Stomach (tissue), 19 donors: ENCODE measurements at places on chromosomes 7 and 10. TPM values are rescaled to one million over a fixed set of nuclear protein-coding genes. Genes with fewer than 3 reads are reported as not detected.

GRCh38 chr7:8290645-8291308 is 28.8 kb upstream of the ICA1 start:
- no peaks in the 10 kb centered on the region for H3K36me3 ChIP-seq
- no peak overlapping the region for H3K27ac ChIP-seq
- DNase-seq = peak; percentile 34

- no peak overlapping the region for H3K4me3 ChIP-seq
- DNase-seq = no peak
- H3K4me1 ChIP-seq = no peaks in the 10 kb centered on the region
- H3K27ac ChIP-seq = no peak overlapping the region
- no peaks in the 10 kb centered on the region for H3K36me3 ChIP-seq
These were observed 231.6 kb downstream of the TRIL start for GRCh38 chr7:28726555-28726954.

- no peak overlapping the region for H3K27ac ChIP-seq
- DNase-seq = no peak
These were observed 17.0 kb downstream of the ITIH5 start for GRCh38 chr10:7649673-7650300.

The FXYD4 gene
- not detected for total RNA-seq
